ENCODE measurements at places on chromosomes 1 and 21. TPM values are rescaled to one million over a fixed set of nuclear protein-coding genes. Genes with fewer than 3 reads are reported as not detected.
A peak's percentile ranks its signal among the peaks of the same experiment; 100 is the strongest.

The SERTAD4 gene
- 3.3 TPM for total RNA-seq

The AMPD2 gene
- 152 TPM for total RNA-seq

- no peak for DNase-seq
- H3K36me3 ChIP-seq, result no peaks in the 10 kb centered on the region
- H3K27me3 ChIP-seq, result peaks cover 10% of the 10 kb centered on the region
These were observed 67.1 kb upstream of the PTGFRN start for GRCh38 chr1:116842654-116843053.

DNA sequence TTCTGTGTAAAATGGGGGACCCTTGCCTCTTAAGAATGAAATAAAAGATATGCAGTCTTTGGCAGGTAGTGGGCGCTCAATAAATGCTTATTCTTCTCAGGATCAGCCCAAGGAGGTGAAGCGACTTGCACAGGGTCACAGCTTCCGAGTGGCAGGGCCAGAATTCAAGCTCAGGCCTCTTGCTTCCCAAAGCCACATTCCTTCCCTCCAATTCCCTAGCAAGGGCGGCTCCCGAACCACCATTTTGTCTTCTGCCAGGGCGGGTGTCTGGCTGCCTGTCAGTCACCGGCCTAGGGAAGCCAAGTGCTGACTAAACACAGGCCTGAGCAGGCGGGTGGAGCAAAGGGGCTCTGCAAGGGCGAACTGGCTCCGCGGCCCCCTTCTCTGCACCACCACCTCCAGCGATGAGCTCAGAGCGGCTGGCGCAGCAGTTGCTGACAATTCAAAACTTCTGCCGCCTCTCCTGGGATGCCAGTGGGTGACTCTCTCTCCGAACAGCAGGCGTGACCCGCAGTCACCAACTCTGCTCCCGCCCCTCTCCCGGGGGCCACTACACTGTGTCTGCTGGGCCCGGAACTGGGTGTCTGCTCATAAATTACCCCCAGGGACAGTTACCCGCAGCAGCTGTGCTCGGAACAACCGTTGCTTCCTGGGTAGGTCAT lies 10.8 kb downstream of the GPR3 start:
- peaks cover 35% of the 10 kb centered on the region for H3K4me1 ChIP-seq
- peaks cover 5% of the 10 kb centered on the region for H3K27me3 ChIP-seq
- DNase-seq, result peak; percentile 13
- H3K36me3 ChIP-seq, result peaks cover 11% of the 10 kb centered on the region
- H3K4me3 ChIP-seq, result peak overlapping the region; percentile 46
- H3K27ac ChIP-seq, result peak overlapping the region; percentile 80

DNA sequence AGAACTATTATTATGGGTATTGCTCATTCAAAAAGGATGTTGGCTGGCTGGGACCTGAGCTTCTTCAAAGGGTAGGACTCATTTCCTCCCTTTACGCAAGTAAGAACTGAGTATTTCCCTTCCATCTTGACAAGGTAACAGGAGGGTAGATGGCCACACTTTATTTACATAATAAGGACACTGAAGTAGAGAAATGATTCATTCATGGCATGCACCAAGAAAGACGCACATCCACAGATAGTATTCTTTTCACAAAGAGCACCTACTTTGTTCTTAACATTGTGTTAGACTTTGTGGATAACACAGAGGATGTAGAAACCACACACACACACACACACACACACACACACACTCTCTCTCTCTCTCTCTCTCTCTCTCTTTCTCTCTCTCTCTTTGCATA lies 82.9 kb downstream of the FAM78B start:
- no peaks in the 10 kb centered on the region for H3K36me3 ChIP-seq
- H3K4me1 ChIP-seq, result no peaks in the 10 kb centered on the region
- no peak overlapping the region for H3K4me3 ChIP-seq
- DNase-seq, result no peak

DNA sequence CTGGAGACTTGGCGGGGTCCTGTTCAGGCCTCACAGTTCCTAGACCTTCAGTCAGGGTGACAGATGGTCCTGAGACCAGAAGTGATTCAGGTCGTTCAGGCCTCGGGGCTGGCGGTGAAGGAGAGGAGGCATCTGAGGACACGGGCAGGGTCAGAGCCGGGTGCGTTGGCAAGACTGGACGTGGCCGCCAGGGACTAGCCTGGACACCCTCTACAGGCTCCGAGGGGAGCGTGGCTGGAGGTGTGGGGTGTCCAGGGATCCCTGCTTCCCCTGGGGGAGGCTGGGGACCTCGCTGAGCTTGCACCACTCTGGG lies 64.0 kb upstream of the TARDBP start:
- H3K36me3 ChIP-seq, result 0 out of 2 replicates have a peak, but pooled peaks cover 3% of the 10 kb centered on the region
- no peak for DNase-seq
- H3K4me1 ChIP-seq, result peaks cover 10% of the 10 kb centered on the region
- H3K4me3 ChIP-seq, result no peak overlapping the region
- H3K27me3 ChIP-seq, result peaks cover 54% of the 10 kb centered on the region
- no peak overlapping the region for H3K27ac ChIP-seq

GRCh38 chr1:22317231-22317919 lies 134.3 kb upstream of the ZBTB40 start:
- no peak overlapping the region for H3K27ac ChIP-seq
- H3K36me3 ChIP-seq, result no peaks in the 10 kb centered on the region
- peaks cover 49% of the 10 kb centered on the region for H3K27me3 ChIP-seq
- no peak overlapping the region for H3K4me3 ChIP-seq
- DNase-seq, result no peak

DNA sequence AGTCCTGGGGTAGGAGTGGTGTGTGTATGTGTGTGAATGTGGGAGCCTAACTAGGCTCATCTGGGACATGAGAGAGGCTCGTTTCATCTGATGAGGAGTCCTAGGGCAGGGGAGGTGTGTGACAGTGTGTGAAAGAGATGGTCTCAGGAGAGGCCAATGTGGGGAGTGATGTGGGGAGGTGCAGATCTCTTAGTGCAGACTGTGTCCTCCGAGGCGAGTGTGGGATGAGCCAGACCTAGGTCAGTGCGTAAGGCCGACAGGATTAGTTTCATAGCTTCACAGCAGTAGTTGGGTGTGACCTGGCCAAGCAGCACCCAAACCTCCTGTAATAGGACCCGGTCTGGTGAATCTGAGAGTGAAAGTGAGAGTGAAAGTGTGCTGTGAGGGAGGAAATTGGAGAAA lies 94.7 kb downstream of the LIPI start:
- no peak overlapping the region for H3K4me3 ChIP-seq
- peaks cover 12% of the 10 kb centered on the region for H3K36me3 ChIP-seq
- no peak overlapping the region for H3K27ac ChIP-seq
- H3K4me1 ChIP-seq, result no peaks in the 10 kb centered on the region
- peaks cover 4% of the 10 kb centered on the region for H3K27me3 ChIP-seq
- no peak for DNase-seq
